Amniotic epithelial cell (primary cell): ENCODE measurements at places on chromosomes 6 and 20.

DNA sequence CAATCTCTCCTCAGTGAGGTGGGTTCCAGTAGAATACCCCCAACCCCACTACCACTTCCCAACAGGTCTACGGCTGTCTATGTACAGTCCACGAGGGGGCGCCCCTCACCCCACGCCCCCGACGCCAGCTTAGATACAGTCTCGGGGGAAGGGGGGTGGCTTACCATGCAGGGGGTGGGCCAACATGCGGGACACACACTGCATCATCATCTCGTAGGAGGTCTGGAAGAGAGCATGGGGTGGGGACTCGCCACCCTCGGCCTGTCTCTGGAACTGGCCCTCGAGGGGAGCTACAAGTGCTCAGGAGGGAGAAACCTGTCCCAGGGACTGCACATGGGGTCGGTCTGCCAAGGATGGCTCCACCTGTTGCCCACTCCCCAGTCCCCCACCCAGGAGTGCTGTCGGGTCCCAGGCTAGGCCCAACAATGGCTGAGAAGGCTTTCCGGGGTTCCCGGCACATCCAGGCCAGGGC, 8.5 kb downstream of the MTCH1 start:
- no peak for DNase-seq

GRCh38 chr6:130259140-130259539, 36.4 kb upstream of the SAMD3 start:
- DNase-seq: no peak

DNA sequence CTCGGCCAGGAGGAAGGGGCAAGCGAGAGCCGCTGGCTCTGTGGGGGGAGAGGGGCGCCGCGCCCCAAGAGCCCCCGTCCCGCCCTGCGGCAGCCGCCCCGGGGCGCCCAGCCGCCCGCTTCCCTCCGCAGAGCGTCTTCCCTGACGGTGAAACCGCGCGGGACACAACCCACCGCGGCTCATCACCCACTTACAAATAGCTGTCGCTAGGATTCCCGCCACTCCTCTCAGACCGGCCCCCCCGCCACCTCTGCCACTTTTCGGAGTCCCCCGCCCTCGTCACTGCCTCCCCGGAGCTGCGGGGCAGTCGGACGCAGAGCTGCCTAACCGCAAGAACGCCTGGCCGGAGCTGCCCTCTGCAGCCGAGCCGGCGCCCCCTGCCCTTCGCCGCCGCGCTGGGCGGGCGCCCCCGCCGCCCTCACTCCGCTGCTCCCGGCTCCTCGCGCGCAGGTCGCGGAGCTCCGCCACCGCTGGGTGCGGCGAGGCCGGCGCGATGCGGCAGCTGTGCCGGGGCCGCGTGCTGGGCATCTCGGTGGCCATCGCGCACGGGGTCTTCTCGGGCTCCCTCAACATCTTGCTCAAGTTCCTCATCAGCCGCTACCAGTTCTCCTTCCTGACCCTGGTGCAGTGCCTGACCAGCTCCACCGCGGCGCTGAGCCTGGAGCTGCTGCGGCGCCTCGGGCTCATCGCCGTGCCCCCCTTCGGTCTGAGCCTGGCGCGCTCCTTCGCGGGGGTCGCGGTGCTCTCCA, at the start of gene SLC35D3:
SLC35D3 (plus strand) TSS at position 366 of the 749 bp plus-strand sequence; CDS start at position 494, 128 bp downstream.
- DNase-seq: peak; percentile 2

GRCh38 chr6:116975600-116975999, 98.6 kb downstream of the RFX6 start:
- DNase-seq: peak; percentile 7

GRCh38 chr6:90284236-90285041, 12.2 kb downstream of the BACH2 start:
- peak; percentile 96 for DNase-seq

GRCh38 chr6:159494586-159494972, 198.5 kb downstream of the SOD2 start:
- DNase-seq: no peak

DNA sequence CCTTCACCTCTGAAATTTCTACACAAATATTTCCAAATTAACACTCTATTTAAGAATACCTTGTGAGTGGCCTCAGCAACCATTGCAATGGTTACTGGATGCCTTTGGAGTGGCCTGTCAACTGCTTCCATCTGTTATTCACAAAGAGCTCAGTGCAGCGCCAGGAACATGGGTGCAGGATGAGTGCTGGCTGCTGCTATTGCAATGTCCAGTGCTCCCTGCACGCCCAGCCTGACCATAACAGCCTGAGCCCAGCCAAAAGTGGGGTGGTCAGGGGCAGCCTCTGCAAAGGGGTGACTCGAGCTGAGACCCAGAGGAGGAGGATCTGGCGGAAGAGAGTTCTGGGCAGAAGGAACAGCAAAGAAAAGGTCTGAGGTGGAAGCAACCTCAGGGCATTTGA, 18.4 kb downstream of the CASS4 start:
- no peak for DNase-seq

DNA sequence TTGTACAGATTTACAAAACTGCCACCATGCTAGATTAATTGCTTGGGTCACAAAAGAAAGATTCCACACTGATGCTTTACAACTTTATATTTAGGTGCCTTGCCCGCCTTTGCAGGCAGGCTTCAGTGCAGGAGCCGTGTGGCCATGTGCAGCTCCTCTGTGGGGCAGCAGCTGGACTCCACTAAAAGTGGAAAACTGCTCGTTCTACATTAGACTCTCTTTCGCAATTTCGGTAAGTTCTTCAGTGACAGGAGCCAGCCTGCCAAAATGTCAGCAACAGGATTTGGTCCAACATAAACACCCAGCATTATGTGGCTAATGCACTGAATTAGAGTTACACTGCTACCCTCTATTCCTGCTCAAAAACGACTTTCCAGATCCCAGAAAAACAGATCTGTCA, 174.4 kb upstream of the KCNK16 start:
- DNase-seq: no peak

DNA sequence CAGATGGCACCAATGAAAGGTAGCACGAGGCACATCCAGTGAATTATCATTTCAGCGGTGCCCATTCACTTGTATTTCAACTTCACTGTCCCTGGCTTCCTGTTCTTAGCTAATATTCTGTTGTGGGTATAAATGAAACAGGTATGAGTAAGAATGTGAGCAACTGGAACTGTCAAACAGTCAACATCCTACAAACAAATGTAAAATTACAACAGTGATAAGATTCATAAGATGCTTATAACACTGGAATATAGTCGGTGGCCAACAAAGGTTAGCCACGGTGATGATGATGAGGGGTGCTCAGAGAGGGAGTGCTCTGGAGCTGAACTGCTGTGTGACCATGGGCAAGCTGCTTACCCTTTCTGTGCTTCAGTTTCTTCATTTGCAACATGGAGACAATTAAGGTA, 74.9 kb upstream of the TOX2 start:
- no peak for DNase-seq

GRCh38 chr6:89355511-89356194, 3.1 kb upstream of the UBE2J1 start:
- no peak for DNase-seq

DNA sequence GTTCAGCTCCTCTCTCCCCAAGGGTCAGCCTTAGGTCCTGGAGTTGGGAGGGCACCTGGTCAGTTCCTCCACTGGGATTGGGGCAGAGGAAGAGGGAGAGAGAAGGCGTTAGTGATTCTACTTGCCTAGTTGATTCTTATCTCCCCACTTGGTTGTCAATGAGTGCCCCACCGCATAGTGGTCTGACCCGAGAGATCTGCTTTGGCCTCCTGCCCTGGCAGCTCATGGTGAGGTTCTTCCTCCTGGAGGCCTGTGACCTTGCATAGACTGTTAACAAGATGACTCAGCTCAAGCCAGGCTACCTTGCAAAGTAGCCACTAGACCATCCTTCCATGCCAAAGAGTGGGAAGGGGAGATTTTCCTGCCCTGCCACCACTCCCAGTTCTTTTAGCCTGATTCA, 160.6 kb downstream of the TMEM200A start:
- peak; percentile 17 for DNase-seq

- no peak for DNase-seq
These were observed 243.0 kb upstream of the FOXQ1 start for GRCh38 chr6:1068905-1069304.

DNA sequence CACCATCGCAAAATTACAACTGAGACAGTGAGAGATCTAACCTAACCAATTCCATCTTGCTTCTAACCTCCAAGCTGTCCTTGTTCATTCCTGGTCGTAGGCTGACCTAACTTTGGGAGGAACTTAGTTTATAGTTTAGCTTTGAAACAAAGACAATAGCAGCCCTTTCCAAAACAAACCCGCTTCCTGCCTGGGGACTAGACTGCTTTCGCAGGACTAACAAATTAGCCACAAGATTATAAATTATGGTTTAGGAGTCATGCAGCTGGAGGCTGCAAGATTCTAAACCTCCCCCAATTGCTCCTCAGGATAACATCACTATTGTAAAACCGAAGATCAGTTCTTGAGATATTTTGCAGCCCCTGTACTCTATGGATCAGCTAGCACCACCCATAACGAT, 63.2 kb downstream of the TRIM27 start:
- DNase-seq: no peak

GRCh38 chr6:30149234-30149633, 11.8 kb downstream of the TRIM10 start:
- no peak for DNase-seq

DNA sequence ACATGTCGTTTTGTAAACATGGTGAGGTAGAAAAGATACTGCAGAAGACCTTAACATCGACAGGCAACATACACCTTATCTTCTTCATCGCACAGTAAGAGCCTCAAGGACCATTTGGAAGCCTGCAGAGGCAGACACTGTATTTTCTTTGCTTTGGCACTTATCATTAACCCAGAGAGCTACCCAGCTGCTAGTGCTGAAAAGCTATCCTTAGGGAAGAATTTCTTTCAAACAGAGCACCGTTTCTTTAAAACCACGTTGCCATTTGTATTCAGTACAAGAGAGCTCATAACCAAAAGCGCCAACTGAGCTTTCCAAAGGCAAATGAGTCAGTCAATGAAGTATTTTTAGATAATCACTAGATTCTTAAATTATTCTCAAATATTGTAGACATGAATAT, 306.6 kb downstream of the EPM2A start:
- peak; percentile 12 for DNase-seq

DNA sequence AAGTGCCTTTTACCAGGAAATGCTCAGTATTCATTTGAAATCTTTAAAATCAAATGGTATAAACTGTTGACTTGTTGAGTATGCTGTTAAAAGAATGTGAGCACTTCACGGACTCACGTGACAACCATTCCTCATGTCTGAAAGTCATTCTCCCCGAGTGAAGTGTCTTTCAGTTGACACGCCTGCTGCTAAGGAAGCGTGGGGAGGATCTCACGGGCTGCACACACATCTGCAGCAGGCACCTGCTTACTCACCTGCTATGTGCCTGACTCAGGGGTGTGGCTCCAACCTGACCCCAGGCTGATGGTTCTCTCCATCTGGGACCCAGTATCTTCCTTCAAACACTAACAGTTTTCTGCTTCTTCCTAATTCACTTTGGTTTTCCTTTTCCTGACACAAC, 32.7 kb downstream of the WDR27 start:
- DNase-seq: no peak

DNA sequence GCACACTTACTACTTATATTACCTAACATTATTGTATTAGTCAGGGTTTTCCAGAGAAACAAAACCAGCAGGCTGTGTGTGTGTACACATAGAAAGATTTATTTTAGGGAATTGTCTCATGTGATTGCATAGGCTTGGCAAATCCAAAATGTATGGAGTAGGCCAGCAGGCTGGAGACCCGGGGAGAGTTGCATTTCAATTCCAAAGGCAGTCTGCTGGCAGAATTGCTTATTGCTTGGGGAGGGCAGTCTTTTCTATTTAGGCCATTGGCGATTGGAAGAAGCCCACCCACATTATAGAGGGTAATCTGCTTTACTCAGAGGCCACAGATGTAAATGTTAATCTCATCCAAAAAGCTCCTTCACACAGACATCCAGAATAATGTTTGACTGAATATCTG, 157.0 kb downstream of the ADGRG6 start:
- no peak for DNase-seq

GRCh38 chr6:36329798-36330291, 6.8 kb downstream of the BNIP5 start:
- DNase-seq: no peak

DNA sequence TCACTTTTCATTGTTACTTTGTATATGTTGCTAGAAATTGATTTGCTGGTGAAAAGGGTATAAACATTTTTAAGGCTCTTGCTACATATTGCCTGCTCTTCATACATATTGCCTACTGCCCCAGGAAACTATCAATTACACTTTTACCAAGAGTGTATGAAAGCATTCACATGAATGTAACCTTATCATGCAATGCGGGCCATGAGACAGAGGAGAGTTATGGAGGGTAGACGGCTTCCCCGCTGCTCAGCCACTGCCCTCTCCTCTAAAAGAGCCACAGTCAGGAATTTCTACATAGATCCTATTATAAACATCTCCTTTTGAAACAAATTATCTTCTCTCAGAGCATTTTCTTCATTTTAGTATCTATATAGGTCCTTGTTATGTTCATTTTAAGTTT, 264.4 kb downstream of the ESR1 start:
- no peak for DNase-seq

- DNase-seq: no peak
These were observed 115.4 kb downstream of the LAMP5 start for GRCh38 chr20:9629831-9630230.

- DNase-seq: no peak
These were observed 361.7 kb upstream of the MAP3K7 start for GRCh38 chr6:90948540-90948939.

GRCh38 chr6:20979076-20979475, 444.8 kb downstream of the CDKAL1 start:
- DNase-seq: no peak

- DNase-seq: no peak
These were observed 9.2 kb upstream of the ZNF831 start for GRCh38 chr20:59154317-59155013.

- DNase-seq: peak; percentile 39
These were observed 315.8 kb upstream of the SOX4 start for GRCh38 chr6:21277601-21278374.

DNA sequence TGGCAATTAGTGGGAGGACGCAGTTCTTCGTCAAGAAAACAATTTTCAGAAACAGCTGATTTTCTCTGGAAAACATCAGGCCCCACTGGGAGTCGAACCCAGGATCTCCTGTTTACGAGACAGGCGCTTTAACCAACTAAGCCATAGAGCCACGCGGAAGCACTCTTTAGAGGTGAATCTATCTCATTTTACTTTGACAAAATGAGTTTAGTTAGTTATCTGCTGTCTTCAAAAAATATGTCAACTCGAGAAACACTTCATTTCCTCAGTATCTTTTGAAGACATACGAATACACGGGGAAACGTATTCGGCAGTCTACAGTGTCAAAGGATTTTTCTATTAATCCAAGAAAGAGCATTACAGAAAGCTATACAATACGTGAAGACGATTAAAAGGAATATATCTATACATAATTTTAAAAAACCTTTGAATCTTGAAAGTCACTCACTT, 26.7 kb downstream of the GPX6 start:
- DNase-seq: peak; percentile 75
